ENCODE measurements at places on chromosomes 7 and 10.

GRCh38 chr10:62177111-62177510 is 91.5 kb downstream of the RTKN2 start:
- DNase-seq: no peak

DNA sequence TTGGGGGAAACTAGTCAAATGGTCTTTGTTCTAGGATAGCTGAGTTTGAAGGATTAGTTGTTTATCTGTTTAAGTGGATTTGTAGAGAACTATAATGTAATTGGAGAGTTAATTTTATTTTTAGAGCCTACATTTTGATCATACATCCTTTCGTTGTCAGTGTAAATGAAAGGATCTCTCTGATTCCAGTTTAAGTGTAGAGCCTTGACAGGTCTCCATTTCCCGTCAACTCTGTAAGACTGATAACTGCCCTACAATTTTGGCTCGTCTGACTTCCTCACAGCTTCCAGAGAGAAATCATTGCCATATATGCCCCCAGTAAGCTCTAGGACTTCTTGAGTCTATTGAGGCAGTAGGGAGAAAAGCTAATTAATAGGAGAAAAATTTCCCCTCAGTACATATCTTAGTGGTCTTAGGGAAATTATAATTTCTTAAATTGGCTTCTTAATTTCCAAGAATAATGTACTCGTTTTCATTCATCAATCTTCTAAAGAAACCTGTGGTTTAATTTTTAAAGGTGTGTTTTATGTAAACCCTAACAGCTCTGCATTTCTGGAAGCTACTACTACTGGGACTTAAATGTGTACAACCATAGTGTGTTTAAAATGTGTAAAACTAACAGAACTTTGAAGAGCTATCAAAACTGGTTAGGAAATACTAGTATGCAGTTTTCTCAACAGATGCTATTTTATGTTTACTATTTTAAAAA is 3.8 kb downstream of the KMT2E start:
- DNase-seq: peak; percentile 61

- no peak for DNase-seq
These were observed 166.7 kb upstream of the NRP1 start for GRCh38 chr10:33501161-33501560.

DNA sequence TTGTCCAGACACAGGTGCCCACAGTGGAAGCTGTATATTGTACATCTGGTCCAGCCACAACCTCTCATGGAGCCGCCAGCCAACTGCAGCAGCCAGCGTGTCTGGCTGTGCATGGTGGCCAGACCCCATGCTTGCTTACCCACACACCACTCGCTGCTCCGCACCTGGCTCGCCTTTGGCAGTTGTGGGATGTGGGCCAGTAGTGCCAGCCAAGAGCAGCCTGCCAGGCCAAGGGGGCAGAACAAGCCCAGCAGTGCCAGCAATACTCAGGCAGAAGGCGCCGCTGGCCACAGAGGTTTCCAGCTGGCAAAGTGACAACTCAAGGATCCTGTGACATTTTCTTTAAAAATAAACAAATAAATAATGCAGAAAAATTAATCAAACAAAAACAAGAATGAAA is 11.7 kb upstream of the TMEM243 start:
- no peak for DNase-seq

DNA sequence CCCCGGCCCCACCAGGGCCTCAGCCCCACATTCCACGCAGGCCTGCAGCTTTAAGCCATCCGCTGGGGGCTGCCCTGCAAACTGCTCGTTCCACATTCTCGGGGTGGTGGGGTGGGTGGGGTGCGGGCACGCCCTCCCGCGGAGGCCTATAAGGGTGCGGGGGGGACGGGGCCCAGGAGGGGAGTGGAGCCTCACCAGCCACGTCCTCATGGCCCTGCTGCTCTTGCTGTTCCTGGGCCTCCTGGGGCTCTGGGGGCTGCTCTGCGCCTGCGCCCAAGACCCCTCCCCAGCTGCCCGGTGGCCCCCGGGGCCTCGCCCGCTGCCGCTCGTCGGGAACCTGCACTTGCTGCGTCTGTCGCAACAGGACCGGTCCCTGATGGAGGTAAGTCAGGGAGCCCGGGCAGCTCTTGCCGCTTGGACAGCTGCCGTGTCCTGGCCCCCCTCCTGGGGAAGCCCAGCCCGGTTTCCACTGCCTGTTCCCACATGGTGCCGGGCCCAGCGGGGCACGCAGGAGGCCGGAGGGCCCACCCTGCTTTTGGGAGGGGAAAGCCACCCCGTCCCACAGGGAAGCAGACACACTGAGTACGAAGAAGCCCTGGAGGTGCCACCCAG is at the start of gene CYP2W1:
Gene CYP2W1 (plus strand): TSS at position 178 of the 612 bp plus-strand sequence. CDS start 31 bp downstream, at position 209.
- DNase-seq: peak; percentile 51

DNA sequence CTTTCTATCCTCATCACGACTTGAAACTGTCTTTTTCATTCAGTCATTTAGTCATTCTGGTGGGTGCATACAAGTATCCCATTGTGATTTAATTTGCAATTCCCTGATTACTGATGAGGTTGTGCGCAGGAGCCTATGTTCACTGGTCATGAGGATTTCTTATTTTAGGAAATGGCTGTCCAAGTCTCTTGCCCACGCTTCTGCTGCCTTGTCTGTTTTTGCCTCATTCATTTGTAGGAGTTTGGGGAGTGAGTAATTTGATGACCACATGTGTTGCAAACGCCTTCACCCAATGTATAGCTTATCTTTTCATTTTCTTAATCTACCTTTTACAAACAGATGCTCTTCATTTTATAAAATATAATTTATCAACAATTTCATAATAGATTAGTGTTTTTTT is 127.3 kb downstream of the ARHGAP22 start:
- DNase-seq: no peak

GRCh38 chr7:139111811-139112301 is 2.3 kb upstream of the ZC3HAV1 start:
- DNase-seq: no peak

- DNase-seq: peak; percentile 71
These were observed 70.5 kb upstream of the COL13A1 start for GRCh38 chr10:69731184-69731583.

GRCh38 chr7:40219917-40220316 is 85.1 kb downstream of the SUGCT start:
- DNase-seq: no peak

DNA sequence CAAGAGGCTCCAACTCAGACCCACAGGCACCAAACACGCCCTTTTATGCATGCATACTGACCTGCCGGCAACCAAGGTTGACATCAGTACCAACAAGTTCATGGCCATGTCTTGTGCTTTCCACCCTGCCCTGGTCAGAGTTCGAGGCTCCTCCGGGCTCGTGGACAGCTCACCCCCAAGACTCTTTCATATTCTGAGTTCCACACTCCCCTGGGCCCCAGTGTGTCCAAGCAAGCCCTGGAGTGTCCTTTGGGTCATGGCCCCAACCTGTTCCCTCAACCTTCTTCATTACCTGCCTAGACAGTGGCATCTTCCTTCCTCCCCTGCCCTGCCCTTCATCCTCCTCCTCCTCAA is 40.5 kb downstream of the HIF1AN start:
- DNase-seq: no peak

GRCh38 chr7:70000737-70001348 is 402.6 kb downstream of the AUTS2 start:
- no peak for DNase-seq

DNA sequence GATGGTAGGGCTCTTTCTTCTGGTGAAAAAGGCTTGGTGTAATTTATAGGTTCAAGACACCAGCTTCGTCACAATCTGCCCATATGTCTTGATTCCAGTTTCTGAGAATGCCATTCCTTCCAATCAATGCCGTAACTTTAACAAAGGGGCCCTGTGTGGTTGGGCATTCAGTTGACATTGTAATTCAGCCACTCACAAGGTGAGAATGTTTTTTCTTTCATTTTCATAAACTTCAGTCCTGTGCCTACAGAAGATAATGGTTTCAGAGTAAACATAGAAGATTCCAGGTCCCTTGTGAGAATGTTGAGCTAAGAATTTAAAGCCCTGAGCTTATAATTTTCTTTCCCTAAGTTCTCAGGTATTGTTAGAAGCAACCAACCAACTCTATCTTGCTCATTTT is 67.3 kb upstream of the AASS start:
- no peak for DNase-seq

DNA sequence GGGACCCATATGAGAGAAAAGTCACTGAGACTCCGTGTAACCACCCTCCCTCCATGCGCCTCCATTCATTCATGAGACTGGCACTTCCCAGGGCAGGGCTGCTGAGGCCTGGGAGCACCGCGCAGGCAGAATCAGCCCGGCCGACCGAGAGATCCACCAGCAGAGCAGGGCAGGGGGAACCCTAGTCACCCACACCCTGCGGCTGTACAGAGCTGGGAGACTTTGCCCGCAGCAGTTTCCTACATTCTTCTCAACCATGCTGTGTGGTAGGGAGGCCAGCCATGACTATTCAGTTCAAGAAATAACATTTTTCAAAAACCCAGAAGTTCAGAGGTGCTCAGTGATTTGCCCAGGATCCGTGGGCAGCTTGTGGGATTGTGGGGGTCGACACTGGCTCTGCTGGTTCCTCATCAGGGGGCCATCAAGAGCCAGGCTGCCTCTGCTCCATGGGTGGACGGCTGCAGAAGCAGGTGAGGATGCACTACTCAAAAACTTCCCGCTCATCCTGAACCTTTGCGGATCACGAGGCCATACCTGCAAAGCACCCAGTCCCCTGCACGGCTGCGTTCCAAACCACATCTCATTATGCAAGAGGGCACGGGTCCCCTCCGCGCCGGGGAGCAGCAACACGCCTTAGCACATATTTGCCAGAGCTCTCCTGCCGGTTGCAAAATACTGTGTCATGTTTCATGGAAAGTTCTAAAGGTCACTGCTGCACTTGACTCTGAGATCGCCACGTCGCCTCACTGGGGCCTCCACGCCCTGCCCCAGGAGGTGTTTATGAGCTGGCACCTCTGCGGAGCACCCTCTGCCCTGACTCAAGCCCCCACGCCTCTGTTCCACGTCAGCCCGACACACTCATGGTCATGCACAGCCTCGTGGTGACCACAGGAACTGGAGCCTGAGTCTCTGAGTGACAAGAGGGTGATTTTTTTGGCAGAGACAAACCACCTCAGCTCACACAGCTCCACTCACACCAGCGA is 132.0 kb downstream of the PRKAG2 start:
- DNase-seq: peak; percentile 33

DNA sequence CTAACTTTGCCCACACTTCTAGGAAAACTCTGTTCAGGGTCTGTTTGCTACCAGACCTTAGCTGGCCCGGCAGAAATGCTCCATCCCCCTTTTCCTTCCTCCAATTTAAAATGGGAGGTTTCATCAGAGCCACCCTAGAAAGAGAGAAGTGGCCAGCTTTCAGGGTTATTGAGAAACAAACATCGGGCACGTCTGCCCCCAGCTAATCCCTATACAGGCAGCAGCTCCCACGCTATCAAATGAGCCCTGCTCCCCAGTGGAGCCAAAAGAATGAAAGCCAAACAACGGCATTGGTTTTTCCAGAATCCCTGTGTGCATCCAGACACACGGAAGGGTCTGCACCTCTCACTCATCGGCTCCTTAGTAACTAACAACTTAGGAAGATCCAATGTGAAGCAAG is 132.5 kb downstream of the GRID1 start:
- DNase-seq: no peak

DNA sequence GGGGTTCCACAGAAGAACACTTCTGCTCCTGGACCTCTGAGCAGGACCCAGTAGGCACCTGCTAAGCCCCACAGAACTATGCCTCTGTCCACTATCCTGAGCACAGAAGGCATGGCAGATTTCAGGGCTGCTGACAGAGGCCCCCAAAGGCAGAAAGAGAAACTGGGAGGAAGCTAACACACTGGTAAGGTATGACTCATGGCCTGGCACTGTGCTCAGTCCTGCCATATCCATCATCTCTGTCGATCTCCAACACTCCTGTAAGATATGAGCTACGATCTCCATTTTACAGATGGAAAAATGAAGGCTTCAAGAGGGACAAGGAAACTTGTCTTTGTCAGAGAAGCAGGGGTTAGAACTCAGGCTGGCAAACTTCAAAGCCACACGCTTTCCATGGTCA is 62.2 kb downstream of the GRID1 start:
- no peak for DNase-seq

DNA sequence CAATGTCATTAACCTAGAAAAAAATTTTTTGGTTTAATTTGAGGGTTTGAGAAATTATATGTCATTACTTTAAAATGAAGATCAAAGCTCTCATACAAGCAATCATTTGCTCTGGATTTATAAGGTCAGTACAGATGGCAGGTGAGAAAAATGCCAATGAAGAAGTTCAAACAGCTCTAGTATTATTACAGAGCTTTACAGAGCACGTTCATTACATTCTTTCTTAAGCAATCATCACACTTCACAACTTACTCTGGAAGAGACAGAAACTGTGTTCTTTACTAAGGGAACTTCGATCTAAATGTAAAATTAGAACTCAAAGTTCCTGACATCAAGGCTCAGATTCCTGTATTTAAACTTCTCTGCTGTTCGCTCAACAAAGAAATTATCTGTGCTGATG is 153.4 kb downstream of the ATE1 start:
- no peak for DNase-seq

DNA sequence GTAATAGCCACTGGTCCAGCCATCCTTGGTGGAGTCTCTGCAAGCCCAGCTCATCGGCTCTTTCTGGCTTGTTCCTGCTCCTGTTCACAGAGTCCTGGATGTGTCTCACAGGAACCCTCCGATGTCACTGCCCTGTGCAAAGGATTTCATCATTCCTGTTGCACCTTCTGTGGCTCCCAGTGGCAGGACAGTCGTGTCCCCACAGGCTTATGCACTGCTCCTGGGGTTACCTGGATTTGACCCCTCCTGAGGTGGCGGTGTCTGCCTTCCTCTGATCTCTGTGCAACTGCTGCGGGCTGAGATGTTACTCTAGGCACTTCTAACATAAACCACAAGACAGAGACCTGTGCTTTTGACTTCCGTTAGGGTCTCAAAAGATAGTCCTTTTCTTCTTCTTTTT is 30.6 kb downstream of the APBB1IP start:
- DNase-seq: no peak

GRCh38 chr10:13047529-13048206 is 46.2 kb upstream of the CCDC3 start:
- DNase-seq: no peak

GRCh38 chr7:89012016-89012415 is 216.5 kb upstream of the TEX47 start:
- DNase-seq: no peak

GRCh38 chr10:74334221-74334620 is 183.2 kb downstream of the ADK start:
- DNase-seq: no peak

- no peak for DNase-seq
These were observed 7.6 kb downstream of the TCF7L2 start for GRCh38 chr10:112957640-112958092.

Data from lung (tissue), 17 donors.